Testis (tissue), 5 donors: ENCODE measurements at places on chromosomes 16 and 17. TPM values are rescaled to one million over a fixed set of nuclear protein-coding genes. Genes with fewer than 3 reads are reported as not detected.

EIF3CL gene
- 324 TPM for total RNA-seq

DNA sequence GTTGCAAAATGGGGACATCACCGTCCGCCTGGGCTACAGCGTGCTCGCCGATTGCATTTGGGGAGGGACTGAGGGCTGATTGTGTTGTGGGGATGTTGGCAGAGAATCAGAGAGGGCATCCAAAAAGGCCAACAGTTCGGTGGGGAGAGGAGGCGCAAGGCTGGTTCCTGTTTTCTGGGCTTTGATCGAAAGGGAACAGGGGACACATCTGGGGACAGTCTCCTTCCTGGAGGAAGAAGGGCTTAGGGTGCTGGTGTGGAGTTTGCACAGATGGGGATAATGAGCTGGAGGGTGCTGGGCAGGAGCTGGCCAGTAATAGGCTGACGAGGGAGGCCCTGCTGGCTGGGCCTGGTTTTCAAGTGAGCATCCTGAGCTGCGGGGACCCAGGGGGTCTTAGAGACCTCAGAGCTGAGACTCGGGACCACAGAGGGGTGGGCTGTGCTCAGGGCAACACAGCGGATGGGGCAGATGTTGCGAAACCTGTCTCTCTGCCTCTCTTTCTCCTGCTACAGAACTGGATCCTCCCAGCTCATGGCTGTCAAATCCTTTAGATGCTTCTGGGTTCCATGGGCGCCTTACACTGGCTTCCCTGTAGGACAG lies 288.7 kb downstream of the SEC14L1 start:
- no peak for DNase-seq

DCXR gene
- 134 TPM for total RNA-seq

- DNase-seq: no peak
Observed at GRCh38 chr17:40539711-40540411, 25.4 kb downstream of the CCR7 start.

DNA sequence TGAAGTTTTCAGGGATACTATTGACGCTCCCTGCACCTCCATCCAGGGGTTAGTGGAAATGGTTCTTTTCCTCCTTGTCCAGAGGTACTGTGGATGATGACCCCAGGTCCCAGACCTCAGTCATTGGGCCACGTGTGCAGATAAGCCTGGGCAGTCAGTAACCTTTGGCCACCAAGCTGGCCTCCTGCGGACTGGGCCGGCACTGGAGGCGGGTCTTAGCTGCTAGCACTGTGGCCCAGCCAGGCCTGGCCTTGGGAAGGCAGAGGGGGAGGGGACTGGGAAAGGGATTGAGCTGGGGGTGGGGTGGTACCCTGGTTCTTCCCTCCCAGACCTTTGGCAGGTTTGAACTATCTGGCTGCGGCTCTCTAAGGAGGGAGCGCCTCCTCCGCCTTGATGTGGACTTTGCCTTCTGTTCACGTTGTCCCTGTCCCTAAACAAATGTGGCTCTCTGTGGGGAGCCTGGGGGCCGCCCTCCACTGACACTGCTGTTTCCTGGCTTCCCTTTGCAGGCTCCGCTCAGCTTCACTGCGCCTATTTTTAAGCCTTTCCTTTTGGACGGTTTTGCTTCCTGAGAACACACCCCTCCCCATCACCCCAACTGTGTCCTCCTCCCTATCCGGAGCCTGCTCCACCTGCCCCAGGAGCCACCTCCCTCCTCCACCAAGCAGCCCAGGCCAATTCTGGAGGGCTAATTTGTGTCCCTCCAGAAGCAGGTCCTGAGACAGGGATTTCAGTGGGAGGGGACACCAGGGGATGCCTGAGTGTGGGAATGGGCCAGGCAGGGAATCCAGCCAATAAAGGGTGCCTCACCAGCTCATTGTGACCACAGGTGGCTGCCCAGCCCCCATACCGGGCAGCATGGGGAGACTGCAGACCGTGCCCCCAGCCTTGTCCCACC lies 251.9 kb downstream of the SEC14L1 start:
- peak; percentile 90 for DNase-seq

TTLL6 gene
- total RNA-seq: 44.3 TPM

- no peak for DNase-seq
Observed at GRCh38 chr17:41199421-41200078, 9.9 kb downstream of the KRTAP9-1 start.

ANKRD13B gene
- total RNA-seq: 59.8 TPM

PRSS36 gene
- total RNA-seq: 8.3 TPM

CACNG5 gene
- not detected for total RNA-seq

- DNase-seq: no peak
Observed at GRCh38 chr16:9077091-9077809, 14.2 kb upstream of the HAPSTR1 start.

GRCh38 chr16:59654455-59654854 lies 920.3 kb upstream of the GOT2 start:
- DNase-seq: no peak

GRCh38 chr17:38601539-38602351 lies 4.0 kb downstream of the SRCIN1 start:
- peak; percentile 36 for DNase-seq

GOT2 gene
- 108 TPM for total RNA-seq

DNA sequence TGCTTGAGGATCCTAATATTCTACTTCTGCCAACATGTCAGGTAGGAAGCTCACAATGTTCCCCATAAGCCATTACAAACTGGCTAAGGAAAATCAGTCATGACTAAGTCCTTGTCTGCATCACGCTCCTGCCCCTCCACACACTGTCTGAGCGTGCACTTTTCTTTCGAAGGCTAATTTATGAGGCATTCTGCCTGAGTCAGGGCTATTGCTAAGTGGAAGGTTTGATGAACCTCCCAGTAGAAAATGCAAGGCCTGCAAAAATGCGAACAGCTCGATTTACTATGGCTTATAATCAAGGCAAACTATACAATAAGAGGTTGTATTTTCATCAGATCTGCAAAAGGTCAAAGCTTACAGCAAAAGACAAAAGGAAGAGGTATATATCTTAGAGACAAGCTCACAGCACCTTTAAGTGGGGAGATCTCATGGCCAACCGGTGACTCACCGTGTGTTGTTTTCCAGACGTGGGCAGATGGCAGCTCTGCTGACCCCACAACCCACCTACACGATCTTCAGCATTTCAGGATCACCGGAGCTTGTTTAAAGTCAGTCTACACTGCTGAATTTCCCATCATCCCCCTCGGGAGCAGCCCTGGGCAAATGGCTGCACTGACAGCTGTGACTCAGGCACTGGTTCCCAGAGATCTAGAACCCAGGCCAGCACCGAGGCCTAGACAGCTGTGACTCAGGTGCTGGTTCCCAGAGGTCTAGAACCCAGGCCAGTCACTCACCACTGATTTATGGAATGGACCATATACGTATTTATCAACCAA lies 26.1 kb downstream of the MEAK7 start:
- no peak for DNase-seq

- DNase-seq: no peak
Observed at GRCh38 chr16:75203667-75204409, 3.1 kb downstream of the CTRB2 start.

DPEP2NB gene
- 4.1 TPM for total RNA-seq

CCDC47 gene
- 65.7 TPM for total RNA-seq

DNA sequence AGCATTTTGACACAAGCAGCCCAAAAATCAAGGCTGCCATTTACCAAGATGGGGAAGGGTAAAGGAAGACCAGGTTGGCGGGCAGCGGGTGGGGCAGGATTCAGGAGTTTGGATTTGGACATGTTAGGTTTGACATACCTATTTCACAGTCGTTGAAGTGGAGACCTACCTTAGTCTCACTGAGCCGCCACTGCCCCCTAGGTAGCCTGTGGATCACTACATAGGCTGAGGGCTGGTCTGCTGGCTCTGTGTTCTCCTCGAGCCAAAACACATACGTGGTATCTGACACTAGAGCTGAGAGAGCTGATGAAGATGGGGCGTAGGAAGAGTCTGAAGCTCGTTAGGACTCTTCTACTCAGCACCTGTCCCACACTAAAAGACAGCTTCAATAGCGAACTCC lies 115.1 kb downstream of the HIC1 start:
- no peak for DNase-seq

GRCh38 chr16:80380514-80380913 lies 160.3 kb upstream of the DYNLRB2 start:
- DNase-seq: no peak

DNA sequence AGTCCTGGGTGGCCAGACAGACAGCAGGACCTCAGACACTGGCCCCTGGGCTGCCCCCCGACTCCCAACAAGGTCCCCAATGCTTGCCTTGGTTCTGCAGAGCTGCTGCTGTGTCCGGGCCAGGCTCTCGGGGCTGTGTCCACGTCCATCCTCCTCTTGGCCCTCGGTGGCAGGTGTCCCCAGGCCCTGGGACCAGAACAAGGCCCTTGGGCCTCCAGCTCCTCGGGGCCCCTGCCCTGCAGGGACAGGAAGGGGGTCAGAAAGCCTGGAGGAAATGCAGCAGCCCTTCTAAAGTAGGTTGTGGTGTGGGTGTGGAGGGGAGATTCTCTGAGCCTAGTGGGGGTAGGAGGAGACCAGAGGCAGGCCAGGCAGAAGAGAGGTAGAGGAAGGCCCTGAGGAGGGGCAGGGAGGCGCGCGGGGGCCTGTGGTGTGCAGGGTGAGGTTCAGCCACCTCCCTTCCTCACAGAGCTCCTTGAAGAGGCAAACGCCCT lies 2.5 kb upstream of the AXIN1 start:
- DNase-seq: no peak

CA5A gene
- total RNA-seq: not detected

DNA sequence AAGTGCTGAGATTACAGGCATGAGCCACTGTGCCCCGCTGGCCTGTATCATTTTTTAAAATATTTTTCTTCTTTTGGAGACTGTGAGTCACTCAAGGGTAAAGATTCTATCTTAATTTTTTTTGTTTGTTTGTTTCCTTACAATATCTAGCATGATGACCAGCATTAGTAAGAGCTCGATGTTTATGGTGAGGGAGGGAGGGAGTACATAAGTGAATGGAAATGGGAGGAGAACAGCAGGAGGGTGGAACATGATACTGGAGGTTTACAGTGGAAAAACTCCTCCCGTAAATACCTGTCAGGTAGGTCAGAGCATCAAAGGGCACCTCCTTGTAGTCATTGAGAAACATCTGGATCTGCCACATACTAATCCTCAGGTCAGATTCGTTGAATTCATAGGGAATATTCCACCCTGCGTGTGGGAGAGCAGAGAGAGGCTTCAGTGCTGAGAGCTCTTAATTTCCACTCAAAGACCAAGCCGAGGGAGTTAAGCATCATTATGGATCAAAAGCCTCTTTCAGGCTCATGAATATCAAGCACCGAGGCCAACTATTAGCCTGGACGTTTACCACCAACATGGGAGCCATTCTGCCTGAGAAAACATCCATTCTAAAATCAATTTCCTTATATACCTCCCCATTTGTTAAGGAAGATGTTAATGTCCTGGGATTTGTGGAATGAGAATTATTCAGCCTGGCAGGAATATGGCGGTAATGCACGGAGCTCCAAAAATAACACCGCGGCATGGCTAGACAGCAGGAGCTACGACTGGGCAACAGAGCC lies 51.8 kb downstream of the LYRM1 start:
- no peak for DNase-seq

MRPL28 gene
- total RNA-seq: 119 TPM

DNA sequence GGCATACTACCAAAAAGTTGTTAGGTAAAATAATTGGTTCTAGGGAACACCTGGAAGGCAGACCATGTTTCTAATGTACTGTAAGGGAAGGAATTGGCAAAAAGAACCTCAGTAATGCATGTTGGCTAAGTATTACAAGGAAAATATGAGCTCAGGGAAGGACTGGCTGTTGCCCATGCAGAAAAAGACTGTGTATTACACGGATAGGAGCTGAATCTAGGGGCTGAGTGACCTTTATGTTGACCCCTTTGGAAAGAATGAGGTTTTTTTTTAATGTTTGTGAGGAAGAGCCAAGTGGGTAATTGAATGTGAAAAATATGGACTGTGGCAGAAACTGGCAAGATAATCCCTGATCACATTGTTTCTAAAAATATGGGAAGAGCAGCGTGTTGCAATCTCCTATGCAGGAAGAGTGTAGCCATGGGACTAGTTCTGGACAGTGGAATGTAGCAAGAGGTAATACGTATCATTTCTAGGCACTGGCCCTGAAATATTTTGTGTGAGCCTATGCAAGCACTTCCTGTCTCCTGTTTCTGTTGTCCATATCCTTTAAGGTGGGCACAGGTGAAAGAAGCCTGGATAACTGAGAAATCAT lies 95.1 kb upstream of the CNTNAP4 start:
- no peak for DNase-seq

DNA sequence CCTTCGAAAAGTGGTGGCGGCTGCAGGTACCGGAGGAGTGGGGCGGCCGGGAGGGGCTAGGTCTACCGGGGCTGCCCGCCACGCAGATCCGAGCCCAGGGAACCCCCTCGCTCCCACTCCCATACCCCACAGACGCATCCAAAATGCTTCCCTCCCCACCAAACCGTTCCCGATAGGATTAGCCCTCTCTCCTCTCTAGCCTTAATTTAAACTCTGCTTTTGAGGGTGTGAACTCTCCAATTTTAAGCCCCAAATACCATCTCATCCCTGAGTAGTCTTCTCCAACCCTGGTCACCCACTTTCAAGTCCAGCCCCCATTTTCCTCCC lies 260 bp upstream of the CXCL16 start:
- no peak for DNase-seq

TSPOAP1 gene
- total RNA-seq: 13.0 TPM

TBC1D3I gene
- total RNA-seq: 2.8 TPM

- peak; percentile 56 for DNase-seq
Observed at GRCh38 chr16:11604783-11605563, 18.3 kb upstream of the LITAF start.
